HFF-Myc (cell line): ENCODE measurements at places on chromosomes 3 and 15.

GRCh38 chr3:154464440-154465190 lies 34.6 kb upstream of the GPR149 start:
- no peak for DNase-seq

- DNase-seq: no peak
Observed at GRCh38 chr3:125051715-125052581, 3.8 kb downstream of the HEG1 start.

- no peak for DNase-seq
Observed at GRCh38 chr15:77191230-77191834, 120.4 kb upstream of the TSPAN3 start.

DNA sequence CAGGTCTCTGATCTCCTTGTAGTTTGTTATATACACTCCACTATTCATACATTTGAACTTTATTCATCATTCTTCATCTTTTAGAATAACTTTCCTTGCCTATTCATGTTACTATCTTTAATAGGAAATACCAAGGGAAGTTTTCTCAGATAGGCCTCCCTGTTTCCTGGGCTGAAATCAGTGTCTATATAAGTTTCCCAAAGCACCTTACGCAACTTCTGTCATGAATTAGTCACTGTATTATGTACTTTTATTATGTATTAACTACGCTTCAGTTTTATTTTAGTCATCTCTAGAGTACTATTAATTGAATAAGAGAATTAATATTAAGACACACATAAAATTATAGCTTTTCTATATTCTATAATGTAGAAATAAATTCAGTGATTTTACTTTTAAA lies 1481.5 kb downstream of the OTOL1 start:
- no peak for DNase-seq

GRCh38 chr3:107221856-107222255 lies 155.4 kb upstream of the CCDC54 start:
- DNase-seq: no peak

GRCh38 chr3:36097209-36097608 lies 283.1 kb upstream of the STAC start:
- DNase-seq: no peak

DNA sequence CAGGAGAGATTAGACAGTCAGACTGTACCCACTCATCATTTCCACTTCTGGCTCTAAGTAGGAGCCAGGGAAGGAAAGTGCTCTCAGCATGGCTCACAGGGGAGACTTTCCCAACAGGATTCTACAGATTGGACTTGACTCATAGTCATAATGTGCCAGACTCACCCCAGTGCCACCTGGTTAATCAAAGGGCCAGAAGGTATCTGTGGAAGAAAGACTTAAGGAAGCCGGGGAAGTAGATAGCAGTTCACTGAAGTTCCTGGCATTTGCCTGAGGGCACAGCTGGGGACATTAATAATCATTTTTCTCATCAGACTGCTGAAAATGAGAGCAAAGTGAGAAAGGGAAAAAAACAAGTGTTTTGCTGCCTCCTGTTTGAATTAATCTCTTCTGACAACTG lies 717.5 kb downstream of the TUSC7 start:
- DNase-seq: no peak

GRCh38 chr3:18127859-18128681 lies 297.1 kb downstream of the SATB1 start:
- DNase-seq: no peak

DNA sequence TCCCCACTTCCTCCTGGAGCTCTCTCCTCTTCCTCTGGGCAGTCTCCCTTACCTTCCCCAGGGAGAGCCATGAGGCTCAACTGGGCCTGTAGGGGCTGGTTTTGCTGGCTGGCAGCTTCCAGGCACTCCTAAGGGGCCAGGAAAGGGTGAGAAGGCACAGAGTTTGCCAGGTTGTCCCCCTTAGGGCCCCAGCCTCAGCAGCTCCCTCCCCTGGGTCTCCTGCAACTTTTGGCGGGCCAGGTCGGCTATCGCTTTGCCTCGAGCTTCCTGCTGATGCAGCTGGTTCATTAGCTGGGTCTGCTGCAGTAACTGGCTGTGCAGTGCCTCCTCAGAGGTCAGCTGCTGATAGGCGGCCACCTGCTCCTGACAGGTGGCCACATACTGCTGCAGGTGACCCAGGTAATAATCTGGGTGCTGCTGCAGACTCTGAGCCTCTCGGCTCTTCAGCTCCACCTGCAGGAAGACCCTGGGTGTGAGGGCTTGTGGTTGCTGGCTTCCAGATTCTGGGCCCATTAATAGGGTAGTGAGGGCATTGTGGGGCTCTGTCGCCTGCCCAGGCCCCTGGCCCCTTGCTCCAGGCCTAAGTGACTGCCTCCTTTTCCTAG lies 29.7 kb upstream of the OR4F6 start:
- no peak for DNase-seq

GRCh38 chr15:100715571-100716455 lies 113.4 kb downstream of the ASB7 start:
- DNase-seq: no peak

DNA sequence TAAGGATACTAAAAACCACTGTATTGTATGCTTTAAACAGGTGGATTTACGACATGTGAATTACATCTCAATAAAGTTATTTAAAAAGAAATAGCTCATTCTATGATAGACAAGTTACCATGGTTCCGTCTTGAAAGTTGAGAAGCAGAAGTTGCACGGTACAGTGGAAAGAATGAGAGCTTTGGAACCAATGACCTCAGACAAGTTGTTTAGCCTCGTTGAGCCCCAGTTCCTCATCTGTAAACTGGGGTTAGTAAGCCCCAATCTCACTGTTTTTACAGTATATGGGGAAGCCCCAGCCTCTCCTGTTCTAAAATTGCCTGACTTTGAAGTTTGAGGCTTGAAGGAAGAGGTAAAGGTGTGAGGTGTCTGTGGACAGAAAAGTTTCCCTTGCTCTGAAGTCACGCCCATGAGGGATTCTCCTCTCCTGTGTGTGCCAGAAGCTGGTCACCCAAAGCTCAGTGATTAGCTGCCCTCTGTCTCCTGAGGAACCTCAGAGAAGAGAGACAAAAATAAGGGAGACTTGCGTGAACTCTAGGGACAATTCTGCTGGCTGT lies 10.0 kb downstream of the CRYGS start:
- DNase-seq: no peak

DNA sequence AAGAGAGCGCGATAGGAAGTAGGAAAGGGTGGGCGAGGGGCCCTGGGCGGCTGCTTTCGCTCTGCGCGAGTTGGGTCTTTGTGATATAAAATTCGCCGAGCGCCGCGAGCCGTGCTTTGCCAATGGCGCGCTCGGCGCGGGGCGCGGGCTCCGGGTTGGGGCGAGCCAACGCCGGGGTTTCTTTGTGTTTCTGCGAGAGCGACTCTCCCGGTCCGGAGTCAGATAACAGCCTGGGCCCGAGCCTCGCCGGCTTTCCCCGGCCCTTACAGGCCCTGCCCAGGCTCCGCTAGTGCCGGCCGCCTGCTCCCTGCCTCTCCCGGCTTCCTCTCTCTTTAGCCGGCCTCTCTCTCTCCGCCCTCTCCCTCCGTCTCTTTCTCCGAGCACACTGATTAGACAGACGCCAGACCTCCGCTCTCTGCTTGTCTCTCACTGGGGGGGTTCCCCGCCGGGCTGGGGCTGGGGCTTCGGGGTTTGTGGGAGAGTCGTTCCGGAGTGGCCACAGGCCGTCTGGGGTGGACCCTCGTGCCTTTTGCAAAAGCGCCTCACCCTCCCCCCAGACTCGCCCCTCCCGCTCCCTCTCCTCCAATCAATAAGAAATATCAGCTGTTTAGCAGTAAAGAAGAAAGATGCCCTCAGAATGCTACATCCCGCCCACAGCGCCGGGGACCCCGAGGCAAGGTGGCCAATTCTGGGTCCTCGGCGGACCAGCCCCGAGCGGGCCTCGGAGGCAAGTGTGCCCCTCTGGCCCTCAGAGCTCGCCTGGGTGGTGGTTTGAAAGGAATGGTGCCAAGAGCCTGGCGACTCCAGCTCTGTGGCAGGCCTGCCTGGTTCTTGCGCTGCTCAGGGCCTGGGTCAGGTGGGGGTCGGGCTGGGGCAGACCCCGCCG lies 2.9 kb downstream of the NR2F2 start:
- DNase-seq: no peak

- DNase-seq: no peak
Observed at GRCh38 chr3:94252316-94252715, 189.5 kb downstream of the NSUN3 start.

DNA sequence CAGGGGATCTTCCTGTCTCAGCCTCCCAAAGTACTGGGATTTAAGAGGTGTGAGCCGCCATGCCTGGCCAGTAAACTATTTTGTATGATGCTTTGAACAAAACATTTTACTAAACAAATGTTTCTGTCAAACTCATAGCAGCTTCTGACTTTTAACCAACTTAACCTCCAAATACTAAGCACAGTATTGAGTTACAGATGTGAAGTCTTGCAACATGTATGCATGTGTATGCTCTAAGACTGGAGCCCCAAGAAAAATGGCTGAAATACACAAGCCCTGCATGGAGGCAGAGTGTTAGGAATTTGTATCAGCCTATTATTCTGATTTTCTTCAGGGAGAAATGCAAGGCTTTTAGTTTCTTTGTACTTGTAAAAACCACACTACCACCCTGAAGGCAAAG lies 137.1 kb downstream of the CBLB start:
- DNase-seq: no peak

DNA sequence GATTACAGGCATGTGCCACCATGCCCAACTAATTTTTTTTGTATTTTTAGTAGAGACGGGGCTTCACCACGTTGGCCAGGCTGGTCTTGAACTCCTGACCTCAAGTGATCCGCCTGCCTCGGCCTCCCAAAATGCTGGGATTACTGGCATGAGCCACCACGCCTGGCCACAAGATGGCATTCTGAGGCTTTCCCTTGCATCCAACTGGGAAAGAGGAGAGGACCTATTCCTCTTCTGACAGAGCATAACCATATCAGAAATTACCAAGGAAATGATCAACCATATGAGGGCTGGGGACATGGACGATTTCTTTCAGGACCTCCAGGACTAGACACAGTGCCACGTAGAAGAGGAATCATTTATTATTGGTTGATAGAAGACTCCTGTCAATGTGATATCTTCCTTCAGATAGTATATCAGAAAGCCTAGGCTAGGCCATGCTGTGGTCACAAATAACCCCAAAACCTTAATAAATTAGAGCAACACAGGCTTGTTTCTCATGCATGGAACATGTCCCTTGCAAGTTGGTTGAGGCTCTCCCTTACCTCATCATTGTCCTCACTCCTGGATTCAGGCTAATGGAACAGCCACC lies 372.3 kb upstream of the IL12A start:
- no peak for DNase-seq

GRCh38 chr3:47411696-47412452 lies 31.1 kb downstream of the PTPN23 start:
- no peak for DNase-seq

- no peak for DNase-seq
Observed at GRCh38 chr3:179168918-179169317, 20.8 kb downstream of the PIK3CA start.

DNA sequence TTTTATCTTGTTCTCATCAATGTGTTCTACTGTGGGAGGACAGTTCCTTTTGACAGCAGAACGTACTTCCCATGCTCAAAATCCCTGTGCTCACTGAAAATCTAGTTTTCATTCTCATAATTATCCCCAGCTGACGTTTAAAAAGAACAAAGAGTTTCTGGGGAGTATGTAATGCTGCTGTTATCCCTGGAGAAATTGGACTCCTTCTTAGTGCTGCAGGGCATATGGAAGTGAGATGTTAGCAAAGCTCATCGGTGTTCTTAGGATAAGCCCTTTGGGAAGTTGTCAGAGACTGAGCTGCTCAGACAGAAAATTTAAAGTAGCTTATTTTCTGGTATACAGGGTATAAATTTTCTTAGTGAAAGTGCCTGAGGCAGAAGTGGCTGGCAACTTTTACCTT lies 66.5 kb downstream of the CDAN1 start:
- peak; percentile 16 for DNase-seq

DNA sequence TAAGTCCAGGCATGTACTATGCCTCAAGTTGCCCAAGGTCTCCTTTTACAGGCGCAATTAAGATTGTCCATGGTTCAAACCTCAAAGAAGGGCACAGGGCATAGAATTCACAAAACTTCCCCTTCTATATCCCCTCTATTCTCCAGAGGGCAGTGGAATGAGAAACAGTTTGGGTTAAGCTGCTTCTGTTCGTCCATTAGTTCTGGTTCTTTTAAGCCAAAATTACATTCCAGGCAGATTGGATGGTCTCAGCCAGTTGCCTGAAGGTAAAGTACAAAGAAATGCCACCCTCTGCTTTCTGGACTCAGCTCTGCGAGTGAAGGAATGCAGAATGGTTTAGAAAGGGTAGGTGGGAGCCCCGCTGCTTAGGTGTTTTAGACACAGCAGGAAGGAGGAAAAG lies 200.7 kb downstream of the GREM1 start:
- DNase-seq: no peak

DNA sequence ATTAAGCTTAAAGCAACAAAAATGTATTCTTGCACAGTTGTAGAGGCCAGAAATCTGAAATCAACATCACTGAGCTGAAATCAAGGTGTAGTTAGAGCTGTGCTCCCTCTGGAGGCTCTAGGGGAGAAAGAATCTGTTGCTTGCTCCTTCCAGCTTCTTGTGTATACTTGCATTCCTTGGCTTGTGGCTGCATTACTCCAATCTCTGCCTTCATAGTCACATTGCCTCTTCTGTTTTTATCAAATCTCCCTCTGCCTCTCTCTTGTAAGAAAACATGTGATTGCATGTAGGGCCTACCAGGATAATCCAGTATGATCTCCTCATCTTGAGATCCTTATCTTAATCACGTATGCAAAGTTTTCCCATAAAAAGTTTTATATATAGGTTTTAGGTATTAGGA lies 487.9 kb upstream of the SGO1 start:
- DNase-seq: no peak

- DNase-seq: no peak
Observed at GRCh38 chr15:32096916-32097617, 66.8 kb downstream of the CHRNA7 start.

- DNase-seq: no peak
Observed at GRCh38 chr3:9100513-9100894, 137.2 kb upstream of the RAD18 start.

- DNase-seq: no peak
Observed at GRCh38 chr15:34248190-34248589, 23.4 kb downstream of the EMC4 start.

GRCh38 chr3:127975153-127976029 lies 60.4 kb downstream of the KBTBD12 start:
- DNase-seq: no peak

DNA sequence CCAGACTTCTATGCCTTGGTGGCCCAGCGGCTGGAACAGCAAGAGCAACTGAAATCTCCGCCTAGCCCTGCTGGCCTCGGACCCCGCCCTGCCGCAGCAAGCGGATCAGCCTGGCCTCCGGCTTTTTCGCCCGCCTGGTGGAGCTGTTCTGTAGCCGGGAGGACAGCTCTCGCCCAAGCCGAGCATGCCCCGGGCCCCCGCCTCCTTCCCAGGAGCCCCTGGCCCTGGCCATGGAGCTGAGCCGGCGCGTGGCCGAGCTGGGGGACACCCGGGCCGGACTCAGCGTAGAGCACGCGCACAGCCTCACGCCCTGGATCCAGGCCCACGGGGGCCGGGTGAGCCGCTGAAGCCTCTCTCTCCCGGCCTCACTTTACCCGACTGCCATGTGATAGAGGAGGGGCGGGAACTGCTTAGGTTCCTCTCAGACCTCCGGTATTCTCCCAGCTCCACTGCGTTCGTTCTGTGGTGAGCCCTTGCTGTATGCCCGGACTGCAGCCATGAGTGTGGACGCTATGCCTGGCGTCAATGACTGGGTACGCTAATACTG lies 24.1 kb upstream of the MRPL3 start:
- no peak for DNase-seq

- no peak for DNase-seq
Observed at GRCh38 chr3:52024765-52025452, 29.2 kb upstream of the RPL29 start.
